ENCODE measurements at places on chromosomes 1 and 21. TPM values are rescaled to one million over a fixed set of nuclear protein-coding genes. Genes with fewer than 3 reads are reported as not detected.

The SH2D5 gene
- polyA plus RNA-seq, result 8.7 TPM

The HEYL gene
- 10.2 TPM for polyA plus RNA-seq

The UBE2J2 gene
- 82.9 TPM for polyA plus RNA-seq

The OXCT2 gene
- polyA plus RNA-seq, result 2.3 TPM

The KCNE2 gene
- 1.3 TPM for polyA plus RNA-seq

The AADACL4 gene
- not detected for polyA plus RNA-seq

The HSD3B1 gene
- 0.90 TPM for polyA plus RNA-seq

The SH2D1B gene
- polyA plus RNA-seq, result not detected

DNA sequence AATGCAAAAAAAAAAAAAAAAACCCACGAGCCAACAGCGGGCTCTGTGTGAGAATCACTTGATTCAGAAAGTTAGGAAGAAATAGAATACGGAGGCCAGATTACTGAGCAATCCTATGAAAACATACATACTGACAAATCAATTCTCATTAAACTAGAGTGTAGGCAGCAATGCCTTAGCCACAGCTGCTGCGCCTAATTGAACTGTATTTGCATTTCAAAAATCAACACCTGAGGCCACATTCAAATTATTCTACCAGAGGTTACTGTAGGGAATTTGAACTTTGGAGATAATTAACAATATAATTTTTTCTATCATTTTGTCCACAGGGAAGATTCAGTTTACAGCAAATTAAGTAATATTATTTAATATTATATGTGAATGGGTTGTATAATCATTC lies 138.4 kb upstream of the PLD5 start:
- no peak overlapping the region for H3K4me3 ChIP-seq
- H3K4me1 ChIP-seq, result no peaks in the 10 kb centered on the region
- no peak for DNase-seq
- no peak overlapping the region for H3K27ac ChIP-seq

DNA sequence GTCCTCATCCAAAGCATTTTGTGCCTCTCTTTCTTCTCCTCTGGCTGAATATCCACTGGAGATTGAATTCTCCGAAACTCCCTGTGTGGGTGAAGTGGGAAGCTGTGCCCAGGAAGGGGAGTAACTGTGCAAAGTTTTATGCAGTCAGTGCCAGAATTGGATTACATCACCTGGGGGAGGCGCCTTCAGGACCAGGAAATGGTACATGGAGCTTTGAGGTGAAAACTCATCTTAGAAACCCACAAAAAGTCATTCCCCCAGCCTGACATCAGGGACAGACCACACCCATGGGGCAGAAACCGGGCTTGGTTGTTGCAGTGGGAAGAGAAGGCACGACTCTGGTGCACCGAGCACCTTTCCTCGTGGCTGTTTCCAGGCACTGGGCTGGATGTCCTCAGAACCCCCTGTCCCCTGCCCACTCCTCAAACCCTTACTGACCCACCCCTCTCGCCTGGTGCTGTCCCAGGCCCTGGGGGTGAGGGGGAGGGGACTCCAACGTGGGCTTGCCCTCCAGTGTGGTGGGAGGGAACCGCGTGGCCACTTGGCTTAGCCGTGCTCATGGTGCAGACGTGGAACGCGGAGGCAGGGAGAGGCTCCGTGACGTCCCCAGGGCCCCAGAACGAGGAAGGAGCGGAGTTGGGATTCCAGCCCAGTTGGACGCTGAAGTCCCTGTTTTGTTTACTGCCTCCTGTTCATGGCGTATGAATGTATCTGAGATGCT lies 15.7 kb downstream of the TFF3 start:
- peaks cover 14% of the 10 kb centered on the region for H3K4me1 ChIP-seq
- peaks cover 19% of the 10 kb centered on the region for H3K36me3 ChIP-seq
- H3K27me3 ChIP-seq, result no peaks in the 10 kb centered on the region
- DNase-seq, result no peak
- no peak overlapping the region for H3K27ac ChIP-seq

DNA sequence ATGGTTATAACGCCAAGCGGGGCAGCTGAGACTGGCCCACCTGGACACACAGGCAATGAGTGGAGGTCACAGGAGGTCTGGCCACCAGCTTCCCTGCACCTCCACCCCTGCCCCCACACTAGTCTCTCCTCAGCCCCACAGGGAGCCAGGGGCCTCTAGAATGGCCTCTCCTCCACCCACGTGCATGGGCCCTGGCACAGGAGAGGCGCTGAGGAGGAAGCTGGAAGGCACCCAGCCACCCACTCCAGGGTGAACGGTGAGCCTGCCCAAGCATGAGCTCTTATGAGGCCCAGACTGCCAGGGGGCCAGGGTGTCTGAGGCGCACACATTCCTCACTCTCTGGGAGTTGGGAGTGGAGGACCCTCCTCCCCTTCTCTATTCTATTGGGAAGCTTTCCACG lies 22.2 kb downstream of the LRP8 start:
- H3K4me1 ChIP-seq, result peaks cover 88% of the 10 kb centered on the region
- H3K36me3 ChIP-seq, result peaks cover 43% of the 10 kb centered on the region
- H3K4me3 ChIP-seq, result no peak overlapping the region

GRCh38 chr1:154206196-154206595 lies at the start of gene CFAP141:
Gene CFAP141, minus strand, starts transcription at chr1:154206333. Its CDS starts 26 bp downstream, at chr1:154206307.
- H3K27me3 ChIP-seq, result no peaks in the 10 kb centered on the region
- H3K4me1 ChIP-seq, result no peaks in the 10 kb centered on the region
- H3K27ac ChIP-seq, result no peak within 1 kb of the TSS
- DNase-seq, result no peak
- H3K36me3 ChIP-seq, result peaks cover 47% of the 10 kb centered on the region

- peaks cover 34% of the 10 kb centered on the region for H3K4me1 ChIP-seq
- peaks cover 16% of the 10 kb centered on the region for H3K36me3 ChIP-seq
- no peak for DNase-seq
- H3K4me3 ChIP-seq, result no peak overlapping the region
These were observed 198.0 kb downstream of the GRIK3 start for GRCh38 chr1:36836196-36836883.

GRCh38 chr1:227546059-227546458 lies 17.3 kb upstream of the ZNF678 start:
- H3K27ac ChIP-seq, result no peak overlapping the region
- no peaks in the 10 kb centered on the region for H3K36me3 ChIP-seq
- no peaks in the 10 kb centered on the region for H3K27me3 ChIP-seq
- H3K4me3 ChIP-seq, result no peak overlapping the region

GRCh38 chr1:7868070-7868780 lies 15.4 kb upstream of the UTS2 start:
- no peaks in the 10 kb centered on the region for H3K4me1 ChIP-seq
- no peak overlapping the region for H3K27ac ChIP-seq
- no peaks in the 10 kb centered on the region for H3K36me3 ChIP-seq
- DNase-seq, result no peak
- H3K4me3 ChIP-seq, result no peak overlapping the region

DNA sequence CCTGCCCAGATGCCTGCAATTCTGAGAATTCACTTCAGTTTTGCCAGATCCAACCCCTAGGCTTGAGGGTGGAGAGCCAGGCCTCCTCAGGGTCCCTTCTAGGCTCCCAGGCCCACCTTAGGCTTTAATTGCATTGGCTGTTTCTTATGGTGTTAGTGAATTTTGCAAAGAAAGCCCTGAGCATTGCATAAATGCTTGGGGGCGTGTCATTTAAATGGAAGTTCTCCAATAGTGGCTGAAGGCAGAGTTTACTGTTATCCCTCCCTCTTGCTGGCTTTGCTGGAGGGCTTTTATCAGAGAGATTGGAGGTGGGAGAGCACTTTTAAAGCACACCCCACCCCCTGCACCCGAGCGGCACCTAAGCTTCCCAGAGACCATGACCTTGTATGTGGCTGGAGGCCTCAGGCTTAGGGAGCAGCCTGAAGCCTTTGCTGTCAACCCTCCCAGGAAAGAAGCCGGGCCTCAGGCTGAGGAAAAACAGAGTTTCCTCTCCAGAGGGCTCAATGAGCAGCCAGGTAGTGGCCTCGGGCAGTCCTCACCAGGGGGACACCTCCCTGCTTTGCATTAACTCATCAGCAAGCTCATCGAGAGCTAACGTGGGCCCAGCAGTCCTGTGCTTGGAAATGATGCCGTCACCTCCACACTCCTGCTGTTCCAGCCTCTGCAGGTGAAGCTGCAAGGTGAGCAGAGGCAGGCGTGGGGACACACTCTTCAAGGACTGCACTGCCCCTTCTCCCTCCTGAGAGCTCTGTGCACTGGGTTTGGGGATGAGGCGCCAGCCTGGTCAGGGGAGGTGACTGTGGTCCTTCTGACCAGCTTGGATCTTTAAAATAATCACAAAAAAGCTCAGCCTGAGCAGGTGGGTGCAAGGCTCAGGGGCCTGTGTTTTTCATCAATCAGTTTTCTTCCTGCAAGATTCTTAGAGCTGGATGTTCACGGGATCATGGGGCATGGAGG lies 58.0 kb downstream of the STUM start:
- H3K27ac ChIP-seq, result no peak overlapping the region
- peaks cover 41% of the 10 kb centered on the region for H3K4me1 ChIP-seq
- H3K27me3 ChIP-seq, result no peaks in the 10 kb centered on the region
- H3K36me3 ChIP-seq, result peaks cover 8% of the 10 kb centered on the region
- DNase-seq, result no peak

DNA sequence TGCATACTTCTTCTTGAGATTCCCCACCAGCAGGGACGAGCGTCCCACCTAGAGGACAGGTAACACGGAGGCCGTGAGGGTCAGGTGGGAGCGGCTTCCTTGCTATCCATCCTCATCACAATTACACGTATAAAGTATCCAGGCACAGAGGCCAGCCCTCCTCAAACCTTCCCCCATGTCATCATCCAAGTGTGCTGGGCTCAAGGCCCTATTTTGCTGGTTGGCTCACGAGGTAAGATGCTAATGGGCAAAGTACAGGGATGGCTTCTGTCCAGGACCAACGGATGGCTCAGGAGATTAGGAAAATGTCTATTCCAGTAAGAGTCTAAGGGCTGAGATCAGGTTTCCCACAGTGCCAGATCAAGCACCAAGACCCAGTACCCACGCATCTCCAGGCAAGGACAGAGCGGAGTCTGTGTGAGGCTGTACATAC lies 11.5 kb upstream of the A3GALT2 start:
- H3K27ac ChIP-seq, result peak overlapping the region; percentile 4
- DNase-seq, result no peak
- peaks cover 65% of the 10 kb centered on the region for H3K36me3 ChIP-seq
- H3K27me3 ChIP-seq, result no peaks in the 10 kb centered on the region
- H3K4me3 ChIP-seq, result no peak overlapping the region

DNA sequence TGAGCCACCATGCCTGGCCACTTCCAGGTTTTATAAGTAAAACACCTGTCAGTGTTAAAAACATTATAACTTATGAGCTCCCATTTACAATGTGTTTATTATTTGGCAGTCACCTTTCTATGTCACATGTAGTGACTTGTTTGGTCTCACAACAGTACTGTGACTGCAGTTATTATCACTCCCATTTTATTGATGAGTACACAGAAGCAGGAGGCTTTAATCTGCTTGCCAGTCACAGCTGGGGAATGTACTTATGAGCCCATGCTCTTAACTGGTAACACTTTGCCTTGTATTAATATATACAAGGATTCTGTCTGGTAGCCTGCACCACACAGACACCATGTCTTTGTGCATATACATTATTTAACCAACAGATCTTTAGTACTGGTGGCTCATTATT lies 31.1 kb upstream of the BACH1 start:
- DNase-seq, result no peak
- H3K36me3 ChIP-seq, result no peaks in the 10 kb centered on the region
- H3K4me3 ChIP-seq, result no peak overlapping the region
- no peak overlapping the region for H3K27ac ChIP-seq

DNA sequence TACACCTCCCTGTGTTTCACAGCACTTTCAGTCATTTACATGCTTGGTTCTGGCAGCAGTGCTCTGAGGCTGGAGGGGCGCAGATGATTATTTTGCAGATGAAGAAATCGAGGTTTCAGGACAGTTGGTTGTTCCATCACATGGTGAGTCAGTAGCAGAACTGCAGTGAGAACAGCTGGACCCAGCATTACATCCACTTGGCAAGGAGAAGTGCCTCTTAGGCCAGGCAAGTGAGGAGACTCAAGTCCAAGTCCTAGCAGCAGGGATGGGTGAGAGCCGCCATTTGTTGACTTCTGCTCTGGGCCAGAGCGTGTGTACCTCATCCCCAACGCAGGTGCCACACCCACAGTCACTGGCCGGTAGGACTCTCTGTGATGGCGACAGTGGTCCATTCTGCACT lies 26.8 kb upstream of the EPHA8 start:
- no peaks in the 10 kb centered on the region for H3K36me3 ChIP-seq
- no peak overlapping the region for H3K27ac ChIP-seq
- no peak overlapping the region for H3K4me3 ChIP-seq
- peaks cover 13% of the 10 kb centered on the region for H3K4me1 ChIP-seq

Measured in spinal cord (tissue), 10 donors.